WTC11 (cell line): ENCODE measurements at places on chromosomes 1 and 21.

DNA sequence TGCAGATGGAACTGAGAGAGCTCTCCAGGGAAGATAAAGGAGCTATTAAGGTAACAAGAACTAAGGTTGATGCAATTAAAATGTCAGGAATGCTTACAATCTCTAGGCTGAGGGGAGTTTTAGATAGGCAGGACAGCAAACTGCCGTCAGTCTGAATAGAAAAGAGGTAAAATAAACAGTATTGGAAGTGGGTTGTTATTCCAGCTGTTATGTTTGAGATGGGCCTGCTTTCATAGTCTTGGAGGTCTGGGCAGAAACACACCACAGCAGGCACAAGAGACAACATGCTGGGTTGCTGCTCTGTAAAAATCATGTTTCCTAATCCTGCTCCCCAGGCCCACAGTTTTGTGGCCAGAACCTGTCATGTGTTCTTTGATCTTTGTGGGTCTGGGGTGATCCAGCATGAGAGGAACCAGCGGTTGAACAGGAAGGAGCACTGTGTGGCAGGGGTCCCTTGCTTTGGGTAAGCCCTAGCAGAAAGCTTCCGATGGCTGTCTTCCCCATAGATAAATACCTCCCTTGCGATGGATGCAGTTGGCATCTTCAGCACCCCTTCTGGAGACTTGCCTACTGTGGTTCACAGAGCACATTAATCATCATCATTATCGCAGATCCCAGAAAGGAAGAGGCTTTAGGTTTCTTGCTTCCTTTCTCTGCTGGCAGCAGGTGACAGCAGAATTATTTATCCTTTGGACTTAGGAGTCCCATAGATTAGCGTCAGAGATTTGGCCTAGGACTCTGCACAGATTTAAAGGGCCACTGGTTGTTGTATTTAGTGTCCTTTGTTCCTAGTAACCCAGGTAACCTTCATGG is 97.1 kb downstream of the AK5 start:
- DNase-seq = no peak

DNA sequence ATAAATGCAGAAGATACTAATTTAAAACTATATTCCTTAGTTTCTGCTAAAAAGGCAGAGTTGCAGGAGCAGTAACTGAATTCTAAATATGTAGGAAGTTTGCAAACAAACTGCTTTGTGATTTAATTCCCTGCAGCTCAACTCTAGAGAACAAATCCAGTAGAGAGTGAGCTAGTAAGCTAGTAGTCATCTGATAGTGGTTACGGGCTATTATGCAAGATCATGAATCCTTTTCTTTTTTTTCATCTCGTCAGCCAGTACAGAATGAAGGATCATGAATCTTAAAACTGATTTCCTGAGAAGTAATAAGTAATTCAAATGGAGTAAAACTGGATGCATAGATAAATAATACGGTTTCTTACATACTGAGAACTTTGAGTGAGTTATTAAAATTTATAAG is 3.3 kb downstream of the DPH5 start:
- DNase-seq = no peak

- DNase-seq = no peak
These were observed 281.2 kb downstream of the AKT3 start for GRCh38 chr1:243568793-243569192.

GRCh38 chr21:39705849-39706248 is 39.1 kb upstream of the IGSF5 start:
- DNase-seq = no peak

DNA sequence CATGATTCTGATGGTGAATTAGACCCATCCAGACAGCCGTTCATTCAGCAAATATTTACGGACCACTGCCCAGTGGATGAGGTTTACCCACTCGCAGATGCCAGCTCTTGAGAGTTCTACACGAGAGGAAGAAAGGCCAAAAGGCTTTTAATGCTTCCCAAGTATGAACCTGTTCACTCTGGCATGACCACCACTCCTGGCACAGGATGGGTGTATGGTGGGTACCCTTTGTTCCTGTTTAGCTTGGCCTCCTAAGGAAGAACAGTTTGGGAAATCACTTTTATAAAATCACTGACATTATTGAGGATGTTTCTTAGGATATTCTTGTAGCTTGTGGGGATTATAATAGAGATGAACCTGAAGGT is 67.2 kb downstream of the HMGB4 start:
- DNase-seq = no peak

DNA sequence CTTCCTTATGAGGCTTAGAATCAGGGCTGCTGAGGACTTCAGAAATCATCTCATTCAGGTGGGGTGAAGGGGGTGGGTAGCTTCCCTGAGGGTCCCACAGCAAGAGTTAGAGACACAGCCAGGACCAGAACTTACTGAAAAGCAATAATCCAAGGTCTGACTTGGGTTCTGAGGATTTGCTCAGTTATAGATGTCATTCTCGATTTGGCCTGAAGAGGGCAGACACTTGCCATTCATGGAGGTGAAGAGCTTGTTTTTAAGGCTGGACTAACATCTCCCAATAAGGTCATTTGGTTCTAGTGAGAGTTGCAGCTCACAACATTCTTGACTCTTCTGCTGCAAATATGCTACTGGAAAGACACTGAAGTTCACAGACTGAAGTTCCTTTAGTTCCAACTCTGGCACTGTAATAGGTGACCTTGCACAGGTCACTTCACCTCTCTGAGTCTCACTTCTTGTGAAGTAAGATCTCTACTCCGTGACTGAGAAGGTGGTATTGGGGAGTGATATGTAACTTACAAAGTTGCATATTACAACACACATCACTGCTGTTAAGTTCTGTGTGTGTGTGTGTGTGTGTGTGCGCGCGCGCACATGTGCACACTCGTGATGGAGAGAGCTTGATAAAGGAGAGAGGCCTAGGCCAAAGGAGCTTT is 69.8 kb upstream of the DIRAS3 start:
- DNase-seq = peak; percentile 37
